Upper lobe of right lung (tissue), 1 donor: ENCODE measurements at places on chromosomes 2 and 18. TPM values are rescaled to one million over a fixed set of nuclear protein-coding genes. Genes with fewer than 3 reads are reported as not detected.

Gene SERPINB12
- total RNA-seq, result not detected

Gene TANK
- 79.6 TPM for total RNA-seq

Gene ABCG8
- not detected for total RNA-seq

Gene PLCD4
- 1.0 TPM for total RNA-seq

Gene RASGRP3
- 13.6 TPM for total RNA-seq

Gene CTAGE1
- total RNA-seq, result not detected

Gene ABCG5
- total RNA-seq, result not detected

Gene NMUR1
- total RNA-seq, result 5.8 TPM

Gene CCBE1
- total RNA-seq, result 27.8 TPM

Gene LRATD1
- total RNA-seq, result 8.9 TPM

Gene PSTPIP2
- 9.8 TPM for total RNA-seq

Gene AGXT
- total RNA-seq, result not detected

Gene PDE11A
- not detected for total RNA-seq

Gene CNDP1
- not detected for total RNA-seq

Gene NDC80
- total RNA-seq, result 0.69 TPM

Gene PHLPP1
- total RNA-seq, result 11.9 TPM

Gene CENPA
- total RNA-seq, result 0.78 TPM

Gene TCF23
- total RNA-seq, result not detected

Gene RUFY4
- not detected for total RNA-seq

Gene CHN1
- total RNA-seq, result 30.6 TPM

Gene UGT1A4
- not detected for total RNA-seq
